Left lung (tissue), 14 donors: ENCODE measurements at places on chromosomes 13 and 19.

- DNase-seq = no peak
Measured at GRCh38 chr13:87954091-87954490, 282.9 kb downstream of the SLITRK5 start.

GRCh38 chr19:42204664-42205063 lies 12.8 kb downstream of the DEDD2 start:
- no peak for DNase-seq

DNA sequence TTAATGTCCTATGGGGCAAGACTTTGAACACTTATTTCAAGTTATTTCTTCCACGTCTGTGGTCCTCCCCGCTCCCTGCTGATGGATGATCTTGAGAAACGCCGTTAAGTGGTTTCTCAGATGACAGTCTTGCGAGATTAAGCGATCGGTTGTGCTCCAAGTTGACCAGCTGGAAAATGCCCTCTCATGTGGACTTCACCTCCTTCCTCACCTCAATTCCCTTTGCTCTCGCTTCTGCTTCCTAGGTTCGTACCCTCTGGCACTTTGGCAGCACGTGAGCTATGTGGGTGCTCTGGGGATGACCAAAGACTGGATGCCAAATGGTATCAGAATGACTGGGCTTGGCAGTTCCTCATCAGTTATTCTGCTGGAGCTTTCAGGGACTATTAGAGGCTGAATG lies 480.0 kb downstream of the ZNF536 start:
- DNase-seq = no peak

- no peak for DNase-seq
Measured at GRCh38 chr13:106152047-106152446, 383.4 kb downstream of the EFNB2 start.

DNA sequence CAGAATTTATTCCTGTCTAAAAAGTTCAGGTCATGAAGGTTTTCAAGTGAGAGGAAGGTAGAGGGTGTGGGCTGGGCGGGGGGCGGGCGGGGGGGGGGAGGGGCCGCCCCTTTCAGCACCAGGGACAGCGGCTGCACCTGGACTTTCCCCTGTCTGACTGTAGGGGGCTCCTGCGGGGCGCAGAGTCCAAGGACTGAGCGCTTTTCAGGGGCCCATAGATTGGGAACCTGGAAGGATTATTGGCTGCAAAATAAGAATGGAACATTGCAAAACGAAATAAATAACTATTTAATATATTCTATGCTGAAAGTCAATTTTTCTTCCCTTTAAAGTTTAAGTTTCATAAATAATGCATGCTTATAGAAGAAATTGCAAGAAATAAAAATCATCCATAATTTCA lies 8.9 kb upstream of the CYP4F3 start:
- no peak for DNase-seq

DNA sequence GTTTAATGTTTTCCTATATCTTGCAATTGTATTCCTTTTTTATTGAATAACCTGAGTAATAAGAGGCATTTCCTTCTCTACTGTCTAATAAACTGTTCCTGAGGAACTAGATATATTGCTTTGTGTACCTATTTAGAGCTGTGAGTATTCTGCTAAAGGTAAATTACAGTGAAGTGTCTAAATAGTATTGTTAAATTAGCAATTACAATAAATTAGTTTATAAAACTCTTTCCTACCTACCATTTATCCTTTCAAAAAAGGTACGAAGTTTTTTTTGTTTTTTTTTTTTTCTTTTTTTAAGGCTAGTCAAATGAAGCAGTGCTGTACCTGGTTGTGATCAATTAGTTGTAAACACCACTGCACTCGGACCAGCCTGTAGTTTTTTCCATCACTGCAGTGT lies 34.8 kb downstream of the TM9SF2 start:
- no peak for DNase-seq

DNA sequence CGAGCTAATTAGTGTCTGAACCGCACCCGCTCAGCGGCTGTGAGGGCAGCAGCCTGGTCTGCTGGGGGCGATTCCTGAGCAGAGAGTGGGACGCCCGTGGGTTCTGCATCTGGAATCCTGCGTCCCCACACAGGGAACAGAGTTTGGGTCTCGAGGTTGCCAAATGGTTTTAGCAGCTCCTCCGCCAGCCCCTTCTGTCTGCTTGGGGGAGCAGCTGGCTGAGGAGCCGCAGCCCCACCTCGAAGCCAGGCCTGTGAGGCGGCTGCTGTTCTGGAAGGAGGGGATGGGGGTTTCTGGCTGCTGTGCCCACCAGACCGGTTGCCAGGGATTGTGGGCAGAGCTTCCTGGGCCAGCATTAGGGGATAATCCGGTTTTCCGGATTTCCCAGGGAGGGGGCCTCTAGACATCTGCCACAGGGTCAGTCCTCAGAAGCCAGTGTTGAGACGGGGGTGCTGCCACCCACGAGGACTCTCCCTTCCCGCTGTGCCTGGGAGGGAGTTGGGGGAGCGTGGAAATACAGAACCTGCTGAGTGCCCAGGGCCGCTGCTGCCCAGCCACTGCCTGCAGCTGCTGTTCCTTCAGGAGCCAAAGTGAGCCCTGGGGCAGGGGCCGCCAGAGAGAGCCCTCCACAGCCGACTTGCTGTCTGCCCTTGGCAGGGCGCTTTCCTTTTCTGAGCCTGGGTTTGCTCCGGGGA lies 2.0 kb downstream of the CDC34 start:
- no peak for DNase-seq

GRCh38 chr19:44553478-44554171 lies 24.1 kb upstream of the CEACAM20 start:
- no peak for DNase-seq
